ENCODE measurements at places on chromosomes 7 and 10.

DNA sequence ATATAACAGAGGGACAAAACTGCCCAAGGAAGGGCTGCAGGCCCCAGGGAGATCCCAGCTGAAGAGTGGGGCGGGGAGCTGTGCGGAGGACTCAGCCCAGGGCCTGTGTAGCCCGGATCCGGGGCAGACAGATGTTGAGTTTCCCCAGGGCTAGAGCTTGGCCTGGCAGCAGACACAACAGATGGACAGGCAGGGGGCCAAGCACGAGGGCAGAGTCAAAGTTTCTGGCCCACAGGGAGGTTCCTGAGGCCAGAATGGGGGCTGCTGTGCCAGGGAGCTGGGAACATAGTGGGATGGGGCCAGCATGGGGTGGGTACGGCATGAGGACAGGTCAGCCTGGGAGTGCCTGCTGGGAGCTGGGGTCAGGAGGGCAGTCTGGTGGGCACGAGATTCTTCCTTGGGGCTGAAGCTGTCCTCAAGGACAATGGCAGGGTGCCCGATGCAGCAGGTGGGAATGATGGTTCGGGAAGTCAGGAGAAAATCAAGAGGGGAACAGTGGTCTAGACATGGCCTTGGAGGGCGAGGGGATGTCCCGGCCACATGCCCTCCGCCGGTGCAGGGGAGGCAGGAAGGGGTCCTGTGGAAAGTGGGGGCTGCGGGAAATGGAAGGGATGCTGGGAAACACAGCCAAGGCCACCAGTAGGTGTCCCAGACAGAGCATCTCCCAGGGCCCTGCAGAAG is 519.1 kb upstream of the FOXK1 start:
- DNase-seq, result no peak

GRCh38 chr7:50610521-50611277 is 45.5 kb upstream of the DDC start:
- DNase-seq, result no peak

DNA sequence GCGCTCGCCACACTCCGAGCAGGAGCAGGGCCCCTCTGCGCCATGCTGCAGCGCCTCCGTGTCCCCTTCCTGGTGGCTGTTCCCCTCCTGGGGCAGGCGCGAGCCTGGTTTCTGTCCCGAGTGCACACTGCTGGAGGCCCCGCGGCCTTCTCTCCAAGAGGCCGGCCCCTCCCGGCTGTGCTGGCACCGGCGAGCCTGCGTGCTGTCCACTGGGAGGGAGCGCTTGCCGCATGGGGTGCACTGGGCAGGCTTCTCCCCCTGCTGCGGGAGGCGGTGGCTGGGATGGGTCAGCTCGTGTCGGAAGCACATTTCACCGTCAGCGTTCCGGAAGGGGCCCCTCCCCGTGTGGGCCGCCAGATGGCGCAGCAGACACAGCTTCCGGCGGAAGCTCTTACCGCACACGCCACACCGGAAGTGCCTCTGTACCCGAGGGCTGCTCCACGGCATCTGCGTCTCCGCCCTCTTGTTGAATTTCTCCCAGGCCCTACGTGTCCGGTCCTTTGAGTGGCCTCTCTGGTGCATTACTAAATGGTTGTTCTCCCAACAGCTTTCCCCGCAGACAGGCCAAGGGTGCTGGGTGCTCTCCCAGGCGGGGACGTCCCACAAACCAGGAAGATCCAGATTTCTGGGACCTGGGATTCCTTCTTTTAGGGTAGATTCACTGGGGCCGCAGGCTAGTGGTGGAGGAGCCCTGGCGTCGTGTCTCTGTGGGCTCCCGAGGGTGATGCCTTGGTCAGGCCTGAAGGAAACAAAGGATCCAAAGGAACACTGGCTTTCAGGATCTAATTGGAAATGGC is 18.7 kb downstream of the ZNF786 start:
- DNase-seq, result no peak

- no peak for DNase-seq
Measured at GRCh38 chr7:103813970-103814369, 175.5 kb downstream of the RELN start.

- DNase-seq, result peak; percentile 85
Measured at GRCh38 chr7:134021836-134022235, 105.3 kb upstream of the LRGUK start.
